Renal cortical epithelial cell (primary cell): ENCODE measurements at places on chromosomes 16 and 17. TPM values are rescaled to one million over a fixed set of nuclear protein-coding genes. Genes with fewer than 3 reads are reported as not detected.
A peak's percentile ranks its signal among the peaks of the same experiment; 100 is the strongest.

- no peak for DNase-seq
These were observed 284.5 kb downstream of the MAF start for GRCh38 chr16:79316004-79316458.

DNA sequence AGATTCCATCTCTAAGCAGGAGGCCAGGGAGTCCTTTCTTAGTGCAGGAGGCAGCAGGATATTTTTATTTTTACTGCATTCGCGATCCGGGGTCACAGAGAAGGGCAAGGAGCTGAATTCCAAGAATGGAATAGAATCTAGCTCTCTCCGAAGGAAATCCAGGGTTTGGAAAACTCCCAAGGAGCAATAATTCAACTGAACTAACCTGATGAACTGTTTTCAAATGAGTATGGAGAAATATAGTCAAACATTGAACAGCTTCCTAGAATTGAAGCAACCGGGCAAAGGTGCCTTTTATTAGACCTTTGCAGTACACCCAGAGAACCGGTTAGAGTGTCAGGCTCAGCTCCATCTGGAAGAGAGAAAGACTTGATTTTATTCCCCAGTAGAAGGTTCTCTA lies 120.7 kb upstream of the MAF start:
- peak; percentile 42 for DNase-seq

DNA sequence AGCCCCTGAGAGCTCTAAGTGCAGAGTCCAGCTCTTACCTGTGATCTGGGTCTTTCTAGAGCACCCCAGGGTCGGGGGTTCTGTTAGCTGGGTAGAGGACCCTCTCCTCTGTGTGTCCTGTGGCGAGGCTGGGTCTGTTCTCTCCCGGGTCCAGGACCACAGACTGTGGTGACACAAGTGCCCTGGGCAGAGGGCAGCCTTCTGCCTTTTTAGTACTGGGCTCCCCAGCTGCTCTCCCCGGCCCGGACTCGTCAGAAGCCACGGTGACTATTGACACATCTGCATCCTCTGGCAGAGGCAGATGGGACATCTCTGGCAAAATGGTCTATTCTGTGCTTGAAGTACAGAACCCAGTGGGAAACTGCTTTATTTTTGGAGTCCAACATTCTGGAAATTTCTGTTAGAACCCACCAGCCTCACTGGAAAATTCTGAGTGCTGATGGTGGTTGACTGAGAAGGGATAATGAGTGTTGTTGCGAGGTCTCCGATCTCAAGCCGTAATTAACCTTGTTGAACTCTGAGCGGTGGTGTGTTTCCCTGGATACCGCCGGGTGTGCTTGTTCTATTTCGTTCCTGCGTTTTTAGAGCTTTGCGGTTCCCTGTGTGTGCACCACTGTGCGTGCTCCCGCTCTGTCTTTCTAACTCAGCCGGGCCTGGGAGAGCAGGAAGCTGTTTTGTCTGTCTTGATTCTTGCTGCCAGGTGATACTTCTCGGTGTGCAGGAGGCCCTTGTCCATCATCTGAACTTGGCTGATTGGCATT lies 26.0 kb upstream of the NUDT16L1 start:
- no peak for DNase-seq

DNA sequence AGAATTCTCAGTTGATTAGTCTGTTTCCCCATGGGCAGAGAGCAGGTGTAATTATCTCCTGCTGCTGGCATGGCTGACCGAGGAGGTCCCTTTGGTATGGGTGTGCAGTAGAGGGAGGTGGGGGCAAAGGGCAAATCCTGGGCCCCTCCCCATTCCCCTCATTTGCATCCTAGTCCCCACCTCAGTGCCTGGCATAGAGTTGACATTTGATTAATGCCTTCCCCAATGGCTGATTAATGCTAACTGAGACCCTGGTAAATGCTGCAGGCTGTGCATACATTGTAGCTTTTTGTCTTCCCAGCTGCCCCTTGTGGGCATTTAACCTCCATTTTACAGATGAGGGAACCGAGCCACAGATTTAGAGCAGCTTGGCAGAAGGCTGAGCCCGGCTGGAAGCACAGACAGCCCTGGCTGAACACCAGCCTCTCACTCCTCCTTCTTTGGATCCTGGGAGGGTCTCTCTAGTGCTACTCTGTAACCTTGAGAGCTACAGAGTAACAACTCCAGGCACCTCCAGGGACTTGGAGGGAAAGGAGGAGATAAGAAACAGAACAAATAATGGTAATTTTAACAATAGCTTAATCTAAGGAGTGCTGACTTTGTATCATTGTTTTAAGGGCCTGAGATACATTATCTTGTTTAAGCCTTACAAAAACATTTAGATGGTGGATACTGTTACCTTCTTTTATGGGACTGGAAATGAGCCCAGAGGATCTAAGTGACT lies 5.1 kb downstream of the PLCG2 start:
- no peak for DNase-seq

DNA sequence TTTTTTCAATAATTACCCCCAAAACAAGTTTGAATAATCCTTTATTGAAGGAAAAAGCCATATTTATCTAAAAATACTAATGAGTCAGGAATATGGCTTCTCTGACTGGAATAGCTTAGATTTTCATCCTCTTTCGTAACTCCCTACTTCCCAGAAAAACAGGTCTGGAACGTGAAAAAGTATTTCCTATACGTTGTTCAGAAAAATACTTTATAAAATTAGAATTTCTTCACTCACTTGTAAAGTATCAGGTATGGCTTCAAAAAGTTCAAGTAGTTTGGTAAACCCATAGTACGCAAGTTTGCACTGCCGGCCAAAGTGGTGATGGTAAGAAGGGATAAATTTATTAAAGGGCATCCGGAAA lies 33.7 kb downstream of the MARF1 start:
- DNase-seq: no peak

DNA sequence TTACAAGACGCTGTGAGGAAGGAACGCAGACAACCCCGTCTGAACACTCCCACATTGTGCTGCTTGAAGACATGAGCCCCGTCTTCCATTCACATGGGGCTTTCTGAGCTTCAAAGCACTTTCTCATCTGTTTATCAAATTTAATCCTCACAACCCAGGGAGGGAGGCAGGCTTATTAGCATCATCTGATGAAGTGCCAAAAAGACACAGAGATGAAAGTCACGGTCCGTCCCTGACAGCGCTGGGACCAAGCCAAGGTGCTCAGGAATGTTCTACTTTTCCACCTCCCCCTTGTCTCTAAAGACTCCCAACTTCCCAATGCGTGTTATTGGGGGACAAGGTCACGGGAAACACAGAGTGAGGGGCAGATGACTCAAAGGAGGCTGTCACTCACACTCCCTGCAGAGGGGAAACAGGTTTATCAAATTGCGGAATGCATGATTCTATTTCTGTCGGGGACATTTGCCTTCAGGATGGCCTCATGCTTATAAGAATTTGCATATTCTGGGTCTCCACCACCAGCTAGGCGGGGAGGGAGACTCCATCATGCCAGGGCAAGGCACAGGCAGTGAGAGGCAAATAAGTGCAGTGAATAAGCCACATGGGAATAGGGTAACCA lies 10.7 kb downstream of the XYLT1 start:
- DNase-seq: no peak

DNA sequence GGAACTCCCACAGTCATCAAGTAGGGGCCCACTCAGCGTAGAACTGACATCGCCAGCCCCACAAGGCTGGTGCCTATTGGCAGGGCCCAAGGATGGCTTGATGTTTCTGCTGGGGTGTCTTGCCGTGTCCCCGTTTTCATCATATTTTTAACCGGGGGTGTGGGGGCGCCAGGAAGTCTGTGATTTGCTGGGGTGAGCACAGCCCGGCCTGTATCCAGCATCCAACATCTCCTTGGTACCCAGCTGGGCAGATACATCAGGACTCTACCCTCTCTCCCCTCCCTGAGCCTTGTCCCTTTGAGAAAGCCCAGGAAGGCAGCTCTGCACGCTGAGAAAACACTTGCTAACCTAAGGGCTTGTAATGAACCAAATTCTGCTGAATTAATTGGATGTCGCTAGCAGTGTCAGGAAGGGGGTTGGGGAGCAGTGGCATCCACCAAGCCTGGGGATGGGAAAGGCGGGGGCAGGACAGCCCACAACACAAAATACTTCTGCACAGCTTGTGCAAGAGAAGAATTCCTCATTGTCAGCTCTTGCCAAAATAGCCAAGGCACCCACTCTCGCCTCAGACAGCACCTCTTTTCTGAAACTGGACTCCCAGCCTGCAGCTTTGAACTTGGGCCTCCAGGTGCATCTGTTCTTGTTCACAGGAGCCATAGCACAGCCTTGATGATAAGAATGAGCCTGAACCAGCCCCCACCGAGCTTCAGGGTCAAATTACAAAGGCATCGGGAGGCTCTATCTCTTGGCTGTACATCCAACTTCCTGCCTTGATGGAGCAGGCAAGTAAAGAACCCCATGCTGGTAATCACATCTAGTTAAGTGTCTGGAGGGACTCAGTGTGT lies 63.7 kb upstream of the LYRM9 start:
- no peak for DNase-seq

GRCh38 chr16:78982096-78982744 lies 618.3 kb downstream of the MAF start:
- DNase-seq: no peak

DNA sequence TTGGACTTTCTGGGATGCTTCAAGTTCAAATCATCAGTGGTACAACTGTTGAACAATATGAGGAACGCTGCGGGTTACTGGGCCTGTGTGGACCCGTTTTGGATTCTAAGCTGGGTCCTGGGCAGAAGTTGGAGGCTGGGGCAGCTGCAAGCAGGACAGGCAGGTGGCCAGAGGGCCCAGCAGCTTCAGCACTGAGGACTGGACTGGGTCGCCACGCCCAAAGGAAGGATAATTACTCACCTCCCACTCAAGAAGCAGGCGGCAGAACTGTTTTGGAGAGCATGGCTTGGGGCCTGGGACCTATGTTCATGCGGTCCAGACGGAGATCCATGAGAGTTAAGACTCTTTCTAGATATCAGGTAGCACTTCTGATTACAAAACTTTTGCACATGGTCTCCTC lies 1.5 kb upstream of the ZNHIT3 start:
- DNase-seq: no peak

DNA sequence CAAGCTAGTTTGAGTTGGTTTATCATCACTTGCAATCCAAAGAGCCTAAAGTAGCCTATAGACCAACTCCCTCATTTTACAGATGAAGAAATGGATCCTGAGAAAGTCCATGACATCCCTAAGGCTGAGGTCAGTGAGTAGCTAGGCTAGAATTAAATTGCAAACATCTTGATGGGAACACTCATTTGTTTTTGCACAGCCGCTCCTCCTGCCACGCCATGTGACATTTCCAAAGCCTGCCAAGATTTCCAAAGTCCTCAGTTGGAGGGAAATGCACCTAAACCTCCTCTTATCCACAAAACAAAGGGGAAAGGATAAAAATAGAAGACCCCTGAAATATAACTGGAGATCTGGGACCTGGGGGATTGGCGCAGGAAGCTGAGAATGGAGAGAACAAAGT lies 15.0 kb downstream of the TMEM92 start:
- DNase-seq: peak; percentile 31

DNAAF8 gene
- total RNA-seq: 1.0 and 1.7 TPM in 2 replicates

RBFOX1 gene
- not detected in 2 replicates for total RNA-seq

SMARCE1 gene
- total RNA-seq: 70.5 and 126 TPM in 2 replicates

KCTD2 gene
- 13.4 and 29.6 TPM in 2 replicates for total RNA-seq

NPIPA2 gene
- total RNA-seq: 0.25 TPM in 1 of 2 replicates, not detected in the other

ATAD5 gene
- total RNA-seq: 0.85 and 2.1 TPM in 2 replicates

KRT12 gene
- not detected in 2 replicates for total RNA-seq
